CD8-positive, alpha-beta memory T cell (primary cell): ENCODE measurements at places on chromosomes 6 and 20.

DNA sequence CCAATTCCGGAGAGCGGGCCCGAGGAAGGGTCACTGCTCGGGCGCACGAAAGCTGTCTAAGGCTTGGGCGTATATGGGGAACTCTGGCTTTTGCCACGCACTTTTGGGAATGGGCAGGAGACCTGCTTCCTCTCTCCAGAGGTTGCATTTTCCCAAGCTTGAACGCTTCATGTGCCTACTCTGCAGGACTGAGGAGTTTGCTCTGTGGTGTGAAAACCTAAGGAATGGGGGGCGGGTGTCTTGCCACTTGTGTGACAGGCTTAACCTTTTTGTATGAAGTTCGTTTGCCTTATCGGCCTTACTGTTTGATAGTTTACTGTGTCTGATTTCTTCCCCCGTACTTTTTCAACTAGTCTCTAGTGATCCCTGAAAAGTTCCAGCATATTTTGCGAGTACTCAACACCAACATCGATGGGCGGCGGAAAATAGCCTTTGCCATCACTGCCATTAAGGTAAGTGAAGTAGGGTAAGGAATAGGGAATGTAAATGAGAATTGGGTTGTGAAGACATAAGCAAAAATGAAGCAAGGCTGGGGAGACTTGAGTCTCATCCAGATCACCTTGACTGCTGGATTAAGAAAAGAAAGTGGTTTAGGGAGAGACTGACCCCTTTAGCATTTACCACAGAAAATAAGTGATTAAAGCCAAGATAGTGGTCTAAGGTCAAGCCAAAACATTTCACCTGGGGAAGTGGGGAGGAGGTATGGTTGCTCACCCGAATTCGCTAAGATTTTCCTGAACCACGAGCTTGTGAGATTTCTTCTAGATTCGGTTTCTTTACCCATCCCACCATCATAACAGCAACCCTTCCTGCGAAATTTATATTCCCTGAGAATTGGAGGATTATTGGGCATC lies 627 bp downstream of the RPS18 start:
- no peak for DNase-seq

DNA sequence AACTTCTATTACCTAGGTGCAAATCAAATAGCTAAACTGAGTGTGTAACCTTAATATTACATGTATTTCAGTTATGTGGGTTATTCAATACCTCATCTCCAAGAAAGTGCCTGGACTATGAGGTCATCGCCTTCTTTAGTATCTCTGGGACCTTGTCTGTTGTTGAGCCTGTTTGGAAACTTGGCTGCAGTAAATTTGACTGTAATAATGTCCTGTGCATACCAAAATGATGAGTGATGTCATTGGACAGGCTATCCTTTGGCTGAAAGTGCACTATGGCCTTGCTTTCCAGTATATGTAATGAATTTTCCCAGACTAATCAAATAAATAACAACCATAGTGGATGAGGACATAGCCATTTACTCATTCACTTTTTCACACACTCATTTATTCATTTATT lies 455.1 kb downstream of the ADGRB3 start:
- no peak for DNase-seq

- DNase-seq = no peak
Measured at GRCh38 chr6:3707024-3707423, 44.5 kb downstream of the PXDC1 start.

DNA sequence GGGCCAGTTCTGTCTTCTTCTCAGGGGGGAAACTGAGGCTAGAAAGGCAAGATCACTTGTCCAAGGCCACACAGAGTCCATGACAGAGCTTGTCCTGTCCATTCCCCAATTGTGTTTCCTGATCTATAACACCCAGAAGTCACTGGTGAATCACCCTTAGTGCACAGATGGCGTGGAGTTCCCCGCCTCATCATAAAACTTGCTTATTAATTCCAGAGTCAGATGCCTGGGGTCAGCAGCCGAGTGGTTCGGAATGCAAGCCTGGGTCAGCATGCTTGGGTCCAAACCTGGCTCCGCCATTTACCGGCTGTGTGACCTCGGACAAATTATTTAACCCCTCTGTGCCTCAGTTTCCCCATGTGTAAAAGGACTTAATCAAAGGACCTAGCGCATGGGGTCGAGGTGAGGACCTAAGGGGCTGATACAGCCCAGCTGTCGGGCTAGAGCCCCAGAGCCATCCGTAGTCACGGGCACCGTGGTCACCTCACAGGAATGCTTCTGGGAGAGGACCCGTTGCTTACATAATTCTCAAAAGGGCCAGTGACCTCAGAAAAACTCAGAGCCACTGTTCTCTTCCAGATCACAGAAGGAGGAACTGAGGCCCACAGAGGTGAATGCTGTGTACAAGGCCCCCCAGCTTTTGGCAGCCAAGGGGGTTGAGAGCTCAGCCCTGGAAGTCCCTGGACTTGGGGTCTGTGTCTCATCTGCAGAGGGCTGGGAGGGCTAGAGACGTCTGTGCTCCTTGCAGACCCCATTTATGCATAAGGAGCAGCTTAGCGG lies 1.4 kb upstream of the ZBP1 start:
- no peak for DNase-seq

DNA sequence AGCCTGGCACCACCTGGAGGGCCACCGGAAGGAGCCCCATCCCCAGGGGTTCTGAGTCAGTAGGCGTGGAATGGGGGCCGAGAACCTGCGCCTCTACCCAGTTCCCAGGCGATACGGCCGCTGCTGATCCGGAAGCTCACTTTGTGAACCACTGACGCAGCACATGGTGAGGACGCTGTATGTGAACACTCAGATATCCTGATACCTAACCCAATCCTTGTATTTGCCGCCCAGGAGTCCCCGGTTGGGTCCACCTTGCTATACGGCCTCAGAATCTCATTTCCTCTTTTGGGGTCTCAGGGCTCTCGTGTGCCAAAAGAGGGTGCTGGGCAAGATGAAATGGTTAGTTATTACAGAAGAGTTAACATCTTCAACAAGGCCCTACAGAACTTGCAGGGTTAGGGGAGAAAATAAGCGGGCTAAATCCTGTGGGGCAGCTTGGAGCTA lies 604 bp upstream of the RAB5IF start:
- DNase-seq = no peak

- DNase-seq = no peak
Measured at GRCh38 chr6:53109612-53110011, 39.0 kb downstream of the GCM1 start.

- DNase-seq = no peak
Measured at GRCh38 chr6:17381424-17382147, 11.8 kb upstream of the CAP2 start.

DNA sequence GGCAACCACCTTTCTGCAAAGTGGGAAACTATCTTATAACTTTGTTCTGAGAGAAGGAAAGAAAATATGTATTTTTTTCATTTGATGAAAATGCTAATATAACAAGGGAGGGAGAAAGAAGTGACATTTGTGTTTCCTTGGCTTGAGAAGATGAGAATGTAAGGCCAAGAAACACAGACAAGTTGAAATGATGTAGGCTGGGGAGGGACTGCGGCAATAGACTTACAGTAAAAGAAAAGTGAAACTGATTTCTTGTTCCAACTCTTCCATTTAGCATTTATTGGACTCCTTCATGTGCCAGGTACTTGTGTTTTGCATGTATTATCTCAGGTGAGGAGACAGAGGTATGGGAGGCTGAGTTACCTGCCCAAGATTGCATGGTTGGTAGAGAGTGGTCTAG lies 130.9 kb downstream of the CARMIL1 start:
- DNase-seq = no peak

- DNase-seq = no peak
Measured at GRCh38 chr6:44452725-44453124, 65.2 kb downstream of the CDC5L start.

GRCh38 chr6:45441851-45442453 lies 64.2 kb upstream of the SUPT3H start:
- no peak for DNase-seq

DNA sequence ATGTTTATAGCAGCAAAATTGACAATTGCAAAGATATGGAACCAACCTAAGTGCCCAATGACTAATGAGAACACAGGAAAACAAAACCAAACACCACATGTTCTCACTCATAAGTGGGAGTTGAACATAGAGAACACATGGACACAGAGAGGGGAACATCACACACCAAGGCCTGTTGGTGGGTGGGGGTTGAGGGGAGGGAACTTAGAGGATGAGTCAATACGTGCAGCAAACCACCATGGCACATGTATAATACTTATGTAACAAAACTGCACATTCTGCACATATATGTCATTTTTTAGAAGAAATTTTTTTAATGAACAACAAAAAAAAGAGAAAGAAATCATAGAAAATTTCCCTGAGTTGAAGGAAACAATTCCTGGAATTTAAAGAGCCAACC lies 3.9 kb downstream of the EPM2A start:
- DNase-seq = no peak
